RKO (cell line): ENCODE measurements at places on chromosomes 3 and 15.

- DNase-seq: no peak
Observed at GRCh38 chr15:100732211-100733055, 130.0 kb downstream of the ASB7 start.

- no peak for DNase-seq
Observed at GRCh38 chr15:58512522-58512921, 80.7 kb downstream of the LIPC start.

DNA sequence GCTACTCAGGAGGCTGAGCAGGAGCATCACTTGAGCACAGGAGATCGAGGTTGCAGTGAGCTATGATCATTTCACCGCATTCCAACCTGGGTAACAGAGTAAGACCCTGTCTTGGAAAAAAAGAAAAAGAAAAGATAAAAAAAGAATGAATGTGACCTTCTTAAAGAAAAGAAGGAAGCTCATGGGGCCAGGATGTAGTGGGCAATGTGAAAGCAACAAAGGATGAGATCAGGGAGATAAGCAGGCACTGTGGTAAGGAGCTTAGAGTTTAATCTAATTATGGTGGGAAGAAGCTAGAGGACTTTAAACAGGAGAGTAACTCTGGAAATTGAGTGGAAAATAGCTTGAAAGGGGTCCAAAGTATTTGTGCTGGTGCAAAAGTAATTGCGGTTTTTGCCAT is 231.6 kb upstream of the UBE2E2 start:
- DNase-seq: no peak

- DNase-seq: no peak
Observed at GRCh38 chr3:37574177-37574943, 287.3 kb upstream of the CTDSPL start.

GRCh38 chr3:79598594-79598993 is 169.2 kb downstream of the ROBO1 start:
- no peak for DNase-seq

DNA sequence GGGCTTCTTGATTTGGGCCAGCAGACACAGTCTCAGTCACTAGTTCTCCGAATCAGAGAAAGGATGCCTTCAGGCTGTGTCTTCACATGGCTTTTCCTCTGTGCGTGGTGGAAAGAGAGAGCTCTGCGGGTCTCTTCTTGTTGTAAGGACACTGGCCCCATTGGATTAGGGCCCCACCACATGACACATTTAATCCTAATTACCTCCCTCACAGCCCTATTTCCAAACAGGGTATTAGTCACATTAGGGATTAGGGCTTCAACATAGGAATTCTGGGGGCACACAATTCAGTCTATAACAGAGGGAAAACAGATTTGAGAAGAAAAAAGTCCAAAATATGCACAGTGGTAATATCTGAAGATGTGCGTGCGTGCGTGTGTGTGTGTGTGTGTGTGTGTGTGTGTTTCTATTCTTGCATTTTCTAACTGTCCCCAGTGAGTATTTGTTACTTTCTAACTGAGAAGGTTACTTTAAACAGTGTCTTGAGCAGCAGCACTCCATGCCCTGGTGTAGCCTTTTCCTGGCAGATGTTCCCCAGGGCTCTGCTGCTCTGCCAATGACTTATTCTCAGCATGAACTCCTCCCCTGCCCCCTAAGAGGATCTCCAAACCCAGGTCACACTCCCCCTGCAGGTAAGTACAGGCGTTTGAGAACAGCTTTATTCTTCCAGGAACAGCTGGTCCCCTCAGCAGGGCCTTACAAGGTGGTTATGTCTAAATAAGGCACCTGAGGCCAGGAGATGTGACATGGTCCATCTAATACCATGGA is 72.9 kb downstream of the RPL39L start:
- peak; percentile 52 for DNase-seq
